ENCODE measurements at places on chromosomes 1 and 21.

- DNase-seq = no peak
These were observed 323.4 kb upstream of the CAMK1G start for GRCh38 chr1:209260136-209260535.

GRCh38 chr1:218646288-218646687 lies 301.2 kb downstream of the TGFB2 start:
- DNase-seq = no peak

DNA sequence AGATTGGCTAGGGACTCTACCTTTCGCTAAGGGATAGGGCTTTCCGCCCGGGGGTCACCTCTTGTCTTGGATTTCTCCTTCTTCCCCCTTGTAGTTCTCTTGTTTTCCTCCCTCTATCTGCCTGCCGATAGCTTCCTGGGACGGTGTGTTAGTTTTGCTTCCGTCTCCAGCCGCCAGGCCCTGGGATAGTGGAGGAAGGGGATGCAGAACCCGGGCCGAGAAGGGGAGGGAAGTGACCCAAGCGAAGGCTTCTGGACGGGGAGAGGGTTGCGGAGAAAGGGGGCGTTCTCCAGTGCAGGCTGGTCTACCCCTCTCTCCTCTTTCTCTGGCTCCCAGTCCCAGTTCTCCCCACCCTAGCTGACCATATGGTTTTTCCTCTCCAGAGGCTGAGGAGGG lies 871 bp downstream of the TUFT1 start:
- no peak for DNase-seq

- no peak for DNase-seq
These were observed 360 bp upstream of the GBP3 start for GRCh38 chr1:89023026-89023425.

- no peak for DNase-seq
These were observed 5.4 kb upstream of the ZNF281 start for GRCh38 chr1:200415227-200415626.

- no peak for DNase-seq
These were observed 284.6 kb downstream of the PTBP2 start for GRCh38 chr1:97006044-97006661.

DNA sequence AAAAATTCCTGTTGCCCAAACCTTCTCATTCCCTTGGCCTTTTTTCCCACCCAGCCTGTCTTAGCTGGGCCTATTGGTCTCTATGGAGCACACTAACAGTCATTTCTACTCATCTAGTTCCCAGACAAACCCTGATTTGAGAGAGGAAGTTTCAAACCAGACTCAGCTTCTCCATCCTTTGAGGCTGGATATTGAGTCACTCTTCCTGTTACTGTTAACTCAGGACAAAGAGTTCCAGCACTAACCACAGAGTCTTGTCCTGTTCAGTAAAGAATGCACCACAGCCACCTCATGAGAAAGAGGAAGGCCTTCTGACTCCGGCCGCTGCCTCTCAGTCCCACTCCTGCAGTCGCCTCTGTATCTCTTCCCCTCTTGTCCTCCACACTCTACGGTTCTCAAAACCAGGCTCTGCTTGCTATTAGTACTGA lies 137.8 kb downstream of the PTPRC start:
- no peak for DNase-seq

DNA sequence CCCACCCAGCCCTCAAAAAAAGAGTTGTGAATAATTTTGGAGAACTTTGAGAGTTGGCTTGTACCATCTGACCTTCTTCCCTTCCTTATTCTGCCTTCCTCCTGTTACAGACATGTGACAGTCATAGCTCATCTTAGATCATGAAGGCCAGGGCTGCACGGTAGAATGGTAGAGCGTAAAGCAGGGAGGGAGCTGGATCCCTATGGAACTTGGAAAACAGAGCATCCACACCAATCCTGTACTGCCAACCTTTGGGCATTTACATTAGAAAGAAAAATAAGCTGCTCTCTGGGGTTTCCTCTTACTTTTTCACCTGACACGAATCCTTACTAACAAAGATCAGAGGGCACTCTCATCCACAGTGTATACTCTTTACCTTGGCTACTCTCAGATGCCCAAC lies 121.5 kb downstream of the GPR52 start:
- DNase-seq = no peak

GRCh38 chr1:72109916-72110315 lies 172.4 kb downstream of the NEGR1 start:
- DNase-seq = no peak

DNA sequence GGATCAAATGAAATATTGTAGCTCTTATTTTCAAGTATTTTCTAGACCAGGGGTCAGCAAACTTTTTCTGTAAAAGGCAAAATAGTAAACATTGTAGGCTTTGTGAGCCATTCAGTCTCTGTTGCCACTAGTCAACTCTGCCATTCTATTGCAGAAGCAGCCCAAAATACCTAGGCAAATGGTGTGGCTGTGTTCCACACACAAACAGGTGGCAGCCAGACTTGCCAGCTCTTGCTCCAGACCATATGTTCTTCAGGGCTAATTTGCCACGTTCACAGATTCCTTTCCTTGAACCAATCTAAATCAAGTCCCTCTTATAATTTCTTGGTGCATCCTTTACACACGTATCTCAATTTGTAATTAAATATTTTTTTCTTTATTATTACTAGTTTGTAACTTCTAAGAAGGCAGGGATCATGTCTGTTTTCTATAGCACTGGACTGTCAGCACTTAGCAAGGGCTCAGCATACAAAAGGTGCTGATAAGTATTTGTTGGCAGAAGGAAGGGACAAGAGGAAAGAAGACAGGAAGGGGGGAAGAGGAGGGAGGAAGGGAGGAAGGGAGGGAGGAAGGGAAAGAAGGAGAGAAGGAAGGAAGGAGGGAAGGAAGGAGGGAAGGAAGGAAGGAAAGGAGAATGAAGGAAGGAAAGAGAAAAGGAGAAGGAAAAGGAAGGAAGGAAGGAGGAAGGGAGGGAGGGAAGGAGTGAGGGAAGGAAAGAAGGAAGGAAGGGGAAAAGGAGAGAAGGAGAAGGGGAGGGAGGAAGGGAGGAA lies 106.5 kb upstream of the EDEM3 start:
- DNase-seq = no peak

DNA sequence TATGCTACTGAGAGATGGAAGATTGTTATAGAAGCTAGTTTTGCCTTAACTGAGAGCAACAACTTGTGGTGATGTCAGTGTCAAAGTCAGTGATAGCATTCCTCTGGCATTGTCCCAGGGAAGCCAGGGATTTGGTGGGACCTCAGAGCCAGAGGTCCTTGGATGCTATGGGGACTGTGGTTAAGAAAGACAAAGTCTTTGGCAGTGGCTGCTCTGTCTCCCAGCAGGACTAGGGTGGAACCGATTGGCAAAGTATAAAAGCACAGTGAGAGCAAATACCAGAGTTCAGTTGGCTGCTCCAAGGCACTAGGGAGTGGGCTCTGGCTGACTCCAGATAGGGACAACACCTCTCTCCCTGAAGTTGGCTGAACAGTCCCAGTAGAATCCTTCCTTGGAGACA lies 104.8 kb downstream of the GDAP2 start:
- no peak for DNase-seq

All from stimulated activated CD8-positive, alpha-beta memory T cell treated with anti-CD3 and anti-CD28 coated beads, Interleukin-4, amount 100 ng/mL, for 24 hours (primary cell).